Thoracic aorta (tissue), 2 donors: ENCODE measurements at places on chromosomes 5 and 9. TPM values are rescaled to one million over a fixed set of nuclear protein-coding genes. Genes with fewer than 3 reads are reported as not detected.

Gene SLC4A9
- not detected for total RNA-seq

Gene GRHPR
- total RNA-seq, result 156 TPM

GRCh38 chr5:34657988-34658387, 1.9 kb downstream of the RAI14 start:
- DNase-seq, result no peak

Gene OR1Q1
- not detected for total RNA-seq

DNA sequence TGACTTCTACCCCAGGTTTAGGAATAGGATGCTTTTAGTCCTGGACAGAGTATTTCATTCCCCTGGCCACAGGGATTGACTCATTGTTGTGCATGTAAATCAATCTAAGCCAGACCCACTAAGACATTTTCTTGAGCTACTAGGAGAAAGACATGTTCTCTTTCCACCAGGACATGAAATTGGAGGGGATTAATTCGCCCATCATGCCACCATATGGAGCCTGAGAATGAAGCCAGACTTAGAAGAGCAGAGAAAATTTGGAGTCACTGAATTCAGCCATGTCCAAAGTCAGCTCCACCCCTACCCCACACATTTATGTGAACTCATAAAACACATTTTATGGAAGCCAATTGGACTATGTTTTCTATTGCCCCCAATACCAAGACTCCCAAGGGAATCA, 322.5 kb downstream of the NFIB start:
- DNase-seq, result no peak

GRCh38 chr9:37994639-37995347, 74.2 kb downstream of the SHB start:
- DNase-seq, result no peak

- DNase-seq, result no peak
These were observed 300.1 kb downstream of the TMEM167A start for GRCh38 chr5:82777106-82777505.

GRCh38 chr5:172172912-172173563, 15.0 kb downstream of the STK10 start:
- no peak for DNase-seq

GRCh38 chr9:73199886-73200285, 48.2 kb downstream of the ANXA1 start:
- no peak for DNase-seq

- no peak for DNase-seq
These were observed 91.4 kb upstream of the PAPPA start for GRCh38 chr9:116062206-116062550.

DNA sequence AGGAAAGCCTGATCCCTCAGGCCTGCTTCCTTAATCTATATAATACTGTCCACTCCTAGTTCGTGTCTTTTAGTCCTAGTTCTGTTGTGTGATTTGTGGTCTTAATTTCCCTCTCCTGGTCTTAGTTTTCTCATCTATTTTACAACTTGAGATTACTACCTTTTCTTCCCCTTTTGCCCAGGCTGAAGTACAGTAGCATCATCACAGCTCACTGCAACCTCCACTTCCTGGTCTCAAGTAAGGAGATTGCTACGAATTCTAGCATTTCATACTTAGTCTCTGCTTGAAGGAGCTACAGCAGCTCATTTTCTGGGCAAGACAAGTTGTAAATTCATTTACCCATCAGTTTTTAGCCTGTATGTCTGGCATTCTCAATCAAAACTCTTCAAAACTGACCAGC, 5.5 kb downstream of the TRIM32 start:
- no peak for DNase-seq

- no peak for DNase-seq
These were observed 26.6 kb downstream of the IRX2 start for GRCh38 chr5:2724831-2725230.

Gene KIAA1958
- total RNA-seq, result 5.8 TPM

DNA sequence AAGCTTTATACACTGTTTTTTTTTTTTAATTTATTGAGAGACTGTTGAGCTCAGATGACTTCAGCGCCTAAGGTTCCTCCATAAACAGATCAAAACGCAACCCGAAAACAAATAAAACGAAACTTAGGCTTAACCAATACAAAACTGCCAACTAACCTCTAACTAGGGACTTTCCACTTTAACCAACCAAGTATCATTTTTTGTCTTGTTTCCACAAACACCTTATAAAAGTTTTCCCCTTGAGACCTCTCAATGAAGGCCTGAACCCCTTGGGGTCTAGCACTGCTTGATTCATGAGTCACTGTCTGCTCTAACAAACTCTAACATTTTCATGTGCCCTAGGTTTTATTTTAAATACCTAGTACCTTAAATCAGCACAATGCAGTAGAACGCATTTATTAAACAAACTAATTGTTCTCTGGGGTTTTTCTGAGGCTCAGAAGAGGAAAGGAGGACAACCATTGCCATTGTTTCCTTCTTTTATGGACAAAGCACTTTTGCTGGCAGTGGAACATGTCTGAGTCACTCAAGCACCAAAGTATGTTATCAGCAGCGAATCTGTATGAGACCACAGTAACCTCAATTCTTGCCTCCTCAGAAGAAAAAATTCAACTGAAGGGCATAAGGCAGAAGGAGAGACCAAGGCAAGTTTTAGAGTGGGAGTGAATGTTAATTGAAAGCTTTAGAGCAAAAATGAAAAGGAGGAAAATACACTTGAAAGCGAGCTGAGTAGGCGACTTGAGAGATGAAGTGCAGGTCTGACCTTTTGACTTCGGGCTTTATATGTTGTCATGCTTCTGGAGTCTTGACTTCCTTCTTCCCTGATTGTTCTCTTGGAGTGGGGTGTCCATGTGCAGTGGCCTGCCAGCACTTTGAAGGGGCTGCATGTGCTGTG, 97.7 kb upstream of the HCN1 start:
- no peak for DNase-seq

- DNase-seq, result no peak
These were observed 407.7 kb upstream of the GRAMD2B start for GRCh38 chr5:126015235-126016181.

- no peak for DNase-seq
These were observed 22.0 kb downstream of the EXOC3 start for GRCh38 chr5:464843-465590.

GRCh38 chr9:137639303-137640051, 20.7 kb downstream of the EHMT1 start:
- no peak for DNase-seq

GRCh38 chr9:131335368-131335755, 45.8 kb downstream of the PLPP7 start:
- no peak for DNase-seq

DNA sequence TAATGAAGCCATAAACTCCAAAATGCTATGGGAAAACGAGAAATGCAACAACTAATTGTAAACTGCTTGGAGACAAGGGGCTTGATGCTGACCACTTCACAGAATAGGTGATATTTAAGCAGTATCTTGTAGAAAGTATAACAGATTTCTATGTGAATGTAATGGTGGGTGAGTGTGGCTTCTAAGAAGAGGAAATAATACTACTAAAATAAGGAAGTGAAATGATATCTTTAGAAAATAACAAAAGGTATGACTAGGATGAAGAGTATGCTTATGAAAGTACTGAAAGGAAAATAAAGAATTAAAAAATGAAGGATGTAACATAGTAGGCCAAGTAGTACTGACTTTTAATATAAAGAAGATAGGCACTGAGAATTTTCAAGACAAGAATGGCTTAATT, 94.2 kb downstream of the AGTPBP1 start:
- DNase-seq, result no peak

Gene HCN1
- total RNA-seq, result 0.21 TPM

Gene DNAI1
- not detected for total RNA-seq

DNA sequence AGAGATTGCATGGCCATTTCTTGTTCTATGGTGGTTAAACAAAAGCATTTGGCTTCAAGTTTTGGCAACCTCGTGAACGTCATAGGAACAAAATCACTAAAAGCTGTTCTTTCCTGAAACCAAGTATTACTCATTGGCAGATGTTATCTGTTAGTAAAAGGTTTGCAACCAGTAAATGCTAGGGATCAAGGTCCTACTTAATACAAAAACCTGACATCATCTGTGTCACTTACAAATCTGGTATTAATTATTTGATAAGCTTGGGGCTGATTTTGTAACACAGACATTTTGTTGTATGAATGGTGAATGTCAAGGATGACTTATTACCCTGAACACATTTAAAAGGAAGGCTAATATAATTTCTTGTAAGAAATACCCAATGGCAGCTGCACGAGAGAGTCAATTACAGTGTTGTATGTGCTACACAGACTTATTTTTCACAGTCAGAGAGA, 486.4 kb upstream of the ZNF608 start:
- no peak for DNase-seq

GRCh38 chr5:59542851-59543820, 350.4 kb downstream of the PDE4D start:
- peak; percentile 5 for DNase-seq

Gene HNRNPAB
- 124 TPM for total RNA-seq

GRCh38 chr9:124662561-124662960, 108.5 kb downstream of the NR6A1 start:
- DNase-seq, result no peak

Gene OR13C8
- total RNA-seq, result not detected

GRCh38 chr5:78060421-78060820, 234.1 kb downstream of the AP3B1 start:
- DNase-seq, result no peak

Gene OR13C5
- total RNA-seq, result not detected
